Fibroblast of the aortic adventitia (primary cell): ENCODE measurements at places on chromosomes 1 and 21. TPM values are rescaled to one million over a fixed set of nuclear protein-coding genes. Genes with fewer than 3 reads are reported as not detected.

DNA sequence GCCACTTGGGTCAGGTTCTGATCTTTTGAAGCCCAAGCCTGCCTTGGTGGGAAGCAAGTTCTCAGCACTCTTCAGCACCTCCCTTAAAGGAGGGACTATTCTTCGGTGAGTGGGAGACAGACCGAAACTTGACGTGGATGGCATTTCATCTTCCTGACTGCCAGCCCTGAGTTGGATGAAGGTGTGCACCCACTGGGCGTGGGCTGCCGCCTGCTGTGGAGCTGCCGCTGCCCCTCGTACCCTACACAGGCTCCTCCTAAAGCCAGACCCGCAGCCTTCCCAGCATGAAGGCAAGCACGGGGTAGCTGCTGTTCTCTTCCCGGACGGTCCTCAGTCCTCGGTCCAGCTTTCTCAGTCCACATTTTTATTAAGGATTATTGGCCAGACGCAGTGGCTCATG lies 84.2 kb downstream of the SLC66A1 start:
- no peak for DNase-seq

- no peak for DNase-seq
Observed at GRCh38 chr21:30426731-30427130, 1.0 kb upstream of the KRTAP13-3 start.

SLAMF6 gene
- not detected in 2 replicates for total RNA-seq

VHLL gene
- total RNA-seq, result not detected in 2 replicates

PTAFR gene
- total RNA-seq, result under 0.01 and 0.65 TPM in 2 replicates

GRCh38 chr1:108606478-108606877 lies 46.6 kb downstream of the EEIG2 start:
- no peak for DNase-seq

- DNase-seq, result no peak
Observed at GRCh38 chr1:218436997-218437396, 91.9 kb downstream of the TGFB2 start.

FCRL2 gene
- not detected in 2 replicates for total RNA-seq

ADCY10 gene
- 0.09 and 0.25 TPM in 2 replicates for total RNA-seq

- no peak for DNase-seq
Observed at GRCh38 chr21:20443558-20444155, 554.6 kb upstream of the NCAM2 start.

- DNase-seq, result no peak
Observed at GRCh38 chr1:10295481-10296085, 85.2 kb downstream of the KIF1B start.

DNA sequence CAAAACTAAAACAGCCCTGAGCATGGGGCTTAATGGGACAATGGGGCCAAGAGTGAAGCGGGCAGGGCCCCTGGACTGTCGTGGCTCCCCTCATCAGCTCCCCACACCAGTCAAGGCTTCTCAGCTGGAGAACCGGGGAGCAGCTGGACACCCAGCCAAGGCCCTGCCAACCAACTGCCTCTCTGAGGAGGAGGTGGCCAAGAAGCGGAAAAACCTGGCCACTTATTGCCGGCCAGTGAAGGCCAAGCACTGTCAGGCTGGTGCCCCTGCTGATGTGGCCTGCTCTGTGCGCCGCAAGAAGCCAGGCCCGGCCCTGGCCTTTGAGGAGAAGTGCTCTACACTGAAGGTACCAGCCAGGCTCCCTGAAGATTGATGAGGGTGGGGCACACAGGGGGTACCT lies 2.5 kb upstream of the CYB561D1 start:
- no peak for DNase-seq

- peak; percentile 99 for DNase-seq
Observed at GRCh38 chr1:215002471-215002870, 80.1 kb upstream of the KCNK2 start.

- no peak for DNase-seq
Observed at GRCh38 chr1:234661317-234661928, 51.4 kb upstream of the IRF2BP2 start.
